ENCODE measurements at places on chromosomes 6 and 20.

DNA sequence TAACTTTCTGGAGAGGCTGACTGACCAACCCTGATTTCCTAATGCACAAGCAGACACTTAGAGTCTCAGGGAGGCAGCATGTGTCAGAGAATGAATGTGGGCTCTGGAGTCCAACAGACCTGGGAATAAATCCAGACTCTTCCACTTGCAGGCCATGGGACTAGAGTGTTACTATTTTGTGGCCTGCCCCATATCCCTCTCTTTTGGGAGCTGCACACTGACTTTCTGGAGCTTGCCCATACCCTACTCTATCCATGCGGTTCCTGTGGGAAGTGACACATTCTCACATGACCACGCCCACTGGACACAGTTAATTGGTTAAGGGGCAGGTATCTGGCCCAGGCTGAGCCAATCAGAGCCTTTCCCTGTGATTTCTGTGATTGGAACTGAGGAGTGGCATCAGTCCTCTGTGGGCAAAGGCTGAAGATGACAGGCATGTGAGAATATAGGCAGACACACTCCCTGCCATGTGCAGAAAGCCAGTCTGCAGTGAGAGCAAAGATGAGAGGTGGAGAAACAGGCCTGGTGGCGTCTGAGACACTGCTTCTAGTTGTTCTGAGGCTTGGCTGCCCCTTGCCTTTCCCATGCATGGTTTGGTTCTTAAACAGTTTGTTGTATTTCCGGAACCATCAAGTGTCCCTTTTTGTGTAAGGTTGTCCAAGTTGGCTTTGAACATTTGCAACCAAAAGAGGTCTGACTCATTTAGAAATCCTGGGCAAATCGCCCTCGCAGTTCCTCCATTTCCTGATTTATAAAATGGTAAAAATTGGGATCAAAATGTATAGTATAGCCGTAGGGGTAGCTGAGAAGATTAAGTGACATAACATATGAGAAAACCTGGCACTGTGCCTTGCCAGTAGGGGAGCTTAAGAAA is 125.6 kb downstream of the CDC5L start:
- DNase-seq = no peak

GRCh38 chr20:62601172-62601571 is 41.1 kb upstream of the SLCO4A1 start:
- DNase-seq = no peak

- DNase-seq = no peak
These were observed 106.3 kb downstream of the PREX1 start for GRCh38 chr20:48721324-48722001.

- no peak for DNase-seq
These were observed 41.3 kb downstream of the CPXM1 start for GRCh38 chr20:2759143-2759542.

DNA sequence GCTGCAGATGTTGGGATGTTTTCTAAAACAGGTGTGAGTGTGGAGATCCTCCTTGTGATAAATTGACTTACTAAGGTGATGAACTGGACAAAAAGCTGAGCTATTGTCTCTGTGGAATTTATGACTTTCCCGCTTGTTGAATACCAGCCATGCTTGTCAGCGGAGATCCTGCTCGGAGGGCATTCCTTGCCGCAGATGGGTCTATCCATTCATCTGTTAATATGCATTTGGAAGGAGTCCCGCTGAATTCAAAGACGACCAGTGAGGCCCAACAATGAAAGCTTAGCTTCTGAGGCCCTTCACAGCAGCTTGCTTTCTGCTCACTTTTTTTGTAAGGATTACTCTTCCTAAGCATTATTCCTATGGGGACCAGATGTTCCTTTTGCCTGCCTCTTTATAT is 124.9 kb downstream of the TIAM2 start:
- DNase-seq = no peak

Data from stimulated activated CD4-positive, alpha-beta T cell treated with anti-CD3 and anti-CD28 coated beads, TNF-alpha, amount 100 ng/mL, for 1 hour (primary cell).